Purkinje cell (primary cell): ENCODE measurements at places on chromosomes 5 and 9. TPM values are rescaled to one million over a fixed set of nuclear protein-coding genes. Genes with fewer than 3 reads are reported as not detected.

Gene SH3TC2
- 0.59 and 1.1 TPM in 2 replicates for polyA plus RNA-seq

Gene CER1
- polyA plus RNA-seq = not detected in 2 replicates

Gene HK3
- 1.5 TPM in 1 of 2 replicates, not detected in the other for polyA plus RNA-seq

Gene ANXA2R
- polyA plus RNA-seq = 0.28 TPM in 1 of 2 replicates, not detected in the other

Gene PCDHGA5
- polyA plus RNA-seq = 2.2 and 2.5 TPM in 2 replicates

Gene LCN6
- not detected in 2 replicates for polyA plus RNA-seq

Gene SLC1A1
- polyA plus RNA-seq = 5.2 and 10.8 TPM in 2 replicates

Gene INSYN2B
- polyA plus RNA-seq = 2.0 and 2.6 TPM in 2 replicates

Gene KIF12
- polyA plus RNA-seq = not detected in 2 replicates

Gene ASS1
- polyA plus RNA-seq = 18.5 and 32.0 TPM in 2 replicates

Gene DMRT3
- not detected in 2 replicates for polyA plus RNA-seq

Gene NR2F1-AS1
- polyA plus RNA-seq = 55.7 and 74.7 TPM in 2 replicates

Gene IRX2
- 2.1 and 6.0 TPM in 2 replicates for polyA plus RNA-seq

Gene GABRA1
- polyA plus RNA-seq = 1,009 and 1,123 TPM in 2 replicates

Gene CA9
- polyA plus RNA-seq = not detected in 2 replicates

Gene OBP2A
- not detected in 2 replicates for polyA plus RNA-seq

Gene ZNF189
- polyA plus RNA-seq = 14.0 and 20.5 TPM in 2 replicates

Gene MOB3B
- polyA plus RNA-seq = 5.7 and 10.9 TPM in 2 replicates

Gene ENC1
- 0.98 and 73.5 TPM in 2 replicates for polyA plus RNA-seq

Gene BTNL3
- not detected in 2 replicates for polyA plus RNA-seq

Gene QRFP
- not detected in 2 replicates for polyA plus RNA-seq

Gene SLC6A19
- not detected in 2 replicates for polyA plus RNA-seq

Gene KIAA0825
- polyA plus RNA-seq = 9.3 and 15.3 TPM in 2 replicates

Gene GNA14
- polyA plus RNA-seq = 5.8 and 7.1 TPM in 2 replicates

Gene SPATA24
- polyA plus RNA-seq = 0.81 and 7.7 TPM in 2 replicates

Gene SNAPC3
- 34.0 and 55.7 TPM in 2 replicates for polyA plus RNA-seq

Gene IFNB1
- not detected in 2 replicates for polyA plus RNA-seq

Gene SELENOP
- polyA plus RNA-seq = 24.6 and 30.3 TPM in 2 replicates

Gene C9orf50
- polyA plus RNA-seq = not detected in 2 replicates

Gene RXRA
- polyA plus RNA-seq = 1.1 and 1.7 TPM in 2 replicates

Gene CCL28
- polyA plus RNA-seq = not detected in 2 replicates

Gene NPDC1
- 10.3 and 19.0 TPM in 2 replicates for polyA plus RNA-seq

Gene SLC34A3
- not detected in 2 replicates for polyA plus RNA-seq

Gene ZNG1A
- polyA plus RNA-seq = 83.0 and 87.4 TPM in 2 replicates

Gene SLC6A3
- polyA plus RNA-seq = not detected in 2 replicates

Gene SECISBP2
- 19.9 and 20.1 TPM in 2 replicates for polyA plus RNA-seq

Gene PCDHA1
- polyA plus RNA-seq = 5.3 and 10.1 TPM in 2 replicates

Gene GPSM1
- 1.1 TPM in 1 of 2 replicates, not detected in the other for polyA plus RNA-seq

Gene NDUFS6
- 61.9 and 66.2 TPM in 2 replicates for polyA plus RNA-seq

Gene WNK2
- 8.7 and 17.7 TPM in 2 replicates for polyA plus RNA-seq

Gene NEURL1B
- not detected in 2 replicates for polyA plus RNA-seq

Gene DELE1
- polyA plus RNA-seq = 4.0 and 17.1 TPM in 2 replicates

Gene XRCC4
- 34.8 and 47.4 TPM in 2 replicates for polyA plus RNA-seq

Gene LCN10
- polyA plus RNA-seq = not detected in 2 replicates

Gene SPATA31D4
- not detected in 2 replicates for polyA plus RNA-seq

Gene FYB1
- 0.87 TPM in 1 of 2 replicates, not detected in the other for polyA plus RNA-seq

Gene SARDH
- polyA plus RNA-seq = 1.4 TPM in 1 of 2 replicates, not detected in the other

Gene AGXT2
- polyA plus RNA-seq = not detected in 2 replicates
